Right kidney (tissue), 9 donors: ENCODE measurements at places on chromosomes 12 and 14.

- DNase-seq: no peak
Observed at GRCh38 chr12:51012570-51013236, 13.5 kb downstream of the SLC11A2 start.

GRCh38 chr12:108888031-108888430 lies 8.1 kb downstream of the DAO start:
- no peak for DNase-seq

GRCh38 chr14:77094672-77095284 lies 3.3 kb upstream of the CIPC start:
- no peak for DNase-seq

GRCh38 chr12:50087995-50088394 lies 2.9 kb downstream of the SMARCD1 start:
- no peak for DNase-seq

DNA sequence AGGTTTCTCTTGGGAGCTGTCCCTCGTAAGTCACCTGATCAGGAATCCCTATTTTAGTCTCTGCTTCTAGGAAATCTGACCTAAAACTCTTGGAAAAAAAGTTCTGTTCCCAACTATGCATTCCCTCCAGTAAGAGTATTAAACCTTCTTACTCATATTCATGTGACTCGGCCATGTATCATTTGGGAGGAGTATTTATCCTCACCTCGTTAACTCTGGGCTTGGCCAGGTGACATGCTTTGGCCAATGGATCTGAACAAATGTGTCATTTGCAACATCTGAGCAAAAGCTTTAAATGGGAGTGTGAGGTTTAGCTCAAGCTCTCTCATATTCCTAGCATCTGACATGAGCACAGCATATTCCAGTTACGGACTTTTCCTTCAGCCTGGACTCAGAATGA lies 226.8 kb downstream of the NUAK1 start:
- no peak for DNase-seq

GRCh38 chr12:130977743-130978095 lies 24.0 kb downstream of the ADGRD1 start:
- no peak for DNase-seq

GRCh38 chr14:106522990-106523389 lies 996.6 kb downstream of the TMEM121 start:
- no peak for DNase-seq

DNA sequence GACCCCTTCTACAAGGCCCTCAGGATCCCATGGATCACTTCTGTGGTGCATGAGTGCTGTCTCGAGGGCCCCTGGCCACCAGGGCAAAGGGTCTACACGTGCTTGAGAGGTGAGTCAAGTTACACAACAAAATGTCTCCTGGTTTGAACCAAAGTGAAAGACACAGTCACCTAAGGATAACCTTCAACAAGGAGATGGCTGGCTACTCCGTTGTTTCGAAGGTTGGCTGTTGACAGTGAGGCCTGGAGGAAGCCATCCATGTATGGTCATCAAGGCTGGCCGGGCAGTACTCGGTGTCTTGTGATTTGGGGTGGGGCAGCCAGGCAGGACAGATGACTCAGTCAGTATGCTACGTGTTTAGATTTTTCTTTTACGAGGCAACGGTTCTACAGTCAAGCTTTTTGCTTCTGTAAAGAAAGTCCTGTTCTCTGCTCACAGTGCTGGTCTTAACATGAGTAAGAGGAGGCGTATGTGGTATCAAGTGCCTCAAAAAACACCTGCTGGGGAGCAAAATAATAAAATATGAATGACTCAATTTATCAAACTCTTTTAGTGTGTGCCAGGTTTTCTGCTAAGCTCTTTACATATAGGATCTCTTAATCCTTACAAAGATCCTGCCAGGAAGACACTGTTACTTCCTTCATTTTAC lies 18.0 kb upstream of the NT5DC3 start:
- DNase-seq: no peak

- DNase-seq: no peak
Observed at GRCh38 chr14:92930737-92931602, 8.0 kb downstream of the CHGA start.

GRCh38 chr12:1720494-1720893 lies 29.6 kb downstream of the ADIPOR2 start:
- no peak for DNase-seq
